Hematopoietic multipotent progenitor cell treated with erythropoietin and hydrocortisone succinate and interleukin-3 and kit ligand, for 8 days (in vitro differentiated cells): ENCODE measurements at places on chromosomes 11 and 22.
A peak's percentile ranks its signal among the peaks of the same experiment; 100 is the strongest.

DNA sequence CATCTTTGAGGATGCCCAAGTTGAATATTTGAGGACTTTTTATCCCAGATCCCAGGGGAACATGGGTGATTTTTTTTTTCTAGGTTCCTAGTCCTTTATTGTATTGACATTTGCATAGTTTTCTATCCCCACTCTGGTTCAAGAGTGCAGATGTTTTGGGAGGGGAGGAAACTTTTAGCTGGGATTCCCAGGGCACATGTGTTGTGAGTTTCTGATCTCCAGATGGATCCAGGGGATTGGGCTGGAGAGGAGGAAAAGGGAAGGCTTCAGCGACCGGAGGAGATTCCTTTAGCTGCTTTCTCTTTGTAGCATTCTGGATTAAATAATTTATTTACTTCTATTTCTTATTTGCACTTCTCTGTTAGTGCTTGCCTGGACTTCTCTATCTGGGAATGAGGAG is 14.7 kb upstream of the SORL1-AS1 start:
- no peak for DNase-seq

DNA sequence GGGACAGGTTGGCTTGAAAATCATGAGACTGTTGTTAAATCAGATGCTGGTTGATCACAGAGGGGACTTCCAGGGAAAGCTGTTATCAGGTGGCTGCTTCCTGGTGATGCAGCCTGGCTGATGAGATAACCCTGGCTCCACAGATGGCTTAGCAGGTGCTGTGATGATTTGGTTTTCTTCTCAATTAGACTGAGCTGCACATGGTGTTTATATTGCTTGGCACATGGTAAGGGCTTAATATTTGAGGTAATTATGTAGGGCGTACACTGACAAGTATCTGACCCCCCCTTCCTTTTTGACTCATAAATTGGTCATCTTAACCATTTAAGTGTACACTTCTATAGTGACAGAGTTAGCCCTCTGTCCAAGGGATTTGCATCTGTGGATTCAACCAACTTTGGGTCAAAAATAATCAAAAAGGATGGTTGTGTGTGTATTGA is 7.0 kb downstream of the RPS3 start:
- DNase-seq, result peak; percentile 90

- DNase-seq, result no peak
Measured at GRCh38 chr11:126216526-126217305, 5.1 kb downstream of the FAM118B start.

- DNase-seq, result no peak
Measured at GRCh38 chr11:104051778-104052177, 15.3 kb downstream of the DDI1 start.

DNA sequence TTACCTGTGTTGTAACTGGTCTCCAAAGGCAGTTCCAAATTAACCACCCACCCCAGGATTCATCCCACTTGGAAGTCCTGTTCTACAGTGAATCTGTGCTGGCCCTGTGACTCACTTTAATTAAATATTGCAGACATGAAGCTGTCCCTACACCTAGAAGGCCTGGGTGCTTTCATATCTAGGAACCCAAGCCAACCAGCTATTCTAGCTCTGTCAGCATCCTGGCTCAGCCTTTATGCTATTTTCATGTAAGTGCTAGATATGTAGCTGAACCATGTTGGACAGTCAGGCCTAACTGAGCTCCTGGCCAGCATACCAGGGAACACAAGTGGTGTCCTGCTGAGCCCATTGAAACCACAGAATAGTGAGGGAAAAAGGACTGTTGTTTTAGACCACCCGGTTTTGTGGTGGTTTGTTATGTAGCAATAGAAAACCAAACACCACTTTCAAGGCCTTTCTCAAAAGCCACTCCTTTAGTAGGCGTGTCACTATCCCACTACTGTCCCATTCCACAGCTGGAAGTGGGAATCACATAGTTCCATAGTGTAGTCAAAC is 30.3 kb downstream of the CNTF start:
- no peak for DNase-seq

GRCh38 chr11:113137713-113138529 is 176.5 kb upstream of the TTC12 start:
- no peak for DNase-seq

DNA sequence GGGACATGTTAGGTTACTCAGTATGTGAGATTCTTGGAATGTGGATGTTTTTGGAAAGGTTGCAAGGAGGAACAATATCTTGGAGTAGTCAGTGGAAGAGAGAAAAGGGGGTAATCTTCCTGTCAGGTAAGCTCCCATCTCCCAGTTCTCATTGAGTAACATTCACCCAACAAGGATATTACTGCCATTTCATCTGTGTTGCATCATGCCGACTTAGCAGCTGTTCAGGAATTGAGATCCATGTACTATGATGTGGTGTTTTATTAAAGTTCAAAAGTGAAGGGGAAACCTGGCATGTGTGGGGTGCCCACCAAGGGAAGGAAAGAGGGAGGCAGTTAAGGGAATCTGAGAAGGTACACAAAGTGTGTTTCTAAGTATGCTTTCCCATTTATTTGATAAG is 58.4 kb upstream of the RASSF10 start:
- no peak for DNase-seq

DNA sequence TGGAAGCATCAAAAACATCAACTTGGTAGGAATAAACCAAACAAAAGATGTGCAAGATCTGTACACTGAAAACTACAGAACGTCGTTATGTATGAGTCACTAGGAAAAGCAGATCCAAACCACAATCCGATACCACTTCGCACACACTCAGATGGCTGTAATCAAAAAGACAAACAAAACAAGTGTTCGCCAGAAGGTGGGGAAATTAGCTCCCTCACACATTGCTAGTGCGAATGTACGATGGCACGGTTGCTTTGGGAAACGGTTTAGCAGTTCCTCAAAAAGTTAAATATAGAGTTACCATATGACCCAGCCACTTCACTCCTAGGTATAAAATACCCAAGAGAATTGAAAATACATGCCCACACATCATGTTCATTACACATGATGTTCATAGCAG is 14.8 kb upstream of the CARD10 start:
- DNase-seq, result peak; percentile 77

DNA sequence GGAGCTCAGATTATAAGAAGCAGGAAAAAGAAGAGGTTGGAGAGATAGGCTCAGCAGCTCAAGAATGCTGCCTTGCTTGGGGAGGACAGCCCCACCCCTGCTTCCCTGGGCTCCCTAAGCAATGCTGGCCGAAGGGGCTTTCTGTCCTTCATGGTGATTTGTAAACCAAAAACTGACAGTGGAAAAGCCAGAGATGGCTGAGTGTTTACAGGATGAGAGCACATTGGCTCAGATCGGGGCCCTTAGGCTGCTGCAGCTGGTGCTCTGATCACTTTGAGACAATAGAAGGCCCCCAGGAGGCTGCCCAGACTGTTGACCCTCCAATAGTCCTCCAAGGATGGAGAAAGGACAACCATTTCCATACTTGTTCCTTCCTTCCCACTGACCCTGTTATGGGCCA is 28.8 kb upstream of the AMOTL1 start:
- DNase-seq, result no peak

DNA sequence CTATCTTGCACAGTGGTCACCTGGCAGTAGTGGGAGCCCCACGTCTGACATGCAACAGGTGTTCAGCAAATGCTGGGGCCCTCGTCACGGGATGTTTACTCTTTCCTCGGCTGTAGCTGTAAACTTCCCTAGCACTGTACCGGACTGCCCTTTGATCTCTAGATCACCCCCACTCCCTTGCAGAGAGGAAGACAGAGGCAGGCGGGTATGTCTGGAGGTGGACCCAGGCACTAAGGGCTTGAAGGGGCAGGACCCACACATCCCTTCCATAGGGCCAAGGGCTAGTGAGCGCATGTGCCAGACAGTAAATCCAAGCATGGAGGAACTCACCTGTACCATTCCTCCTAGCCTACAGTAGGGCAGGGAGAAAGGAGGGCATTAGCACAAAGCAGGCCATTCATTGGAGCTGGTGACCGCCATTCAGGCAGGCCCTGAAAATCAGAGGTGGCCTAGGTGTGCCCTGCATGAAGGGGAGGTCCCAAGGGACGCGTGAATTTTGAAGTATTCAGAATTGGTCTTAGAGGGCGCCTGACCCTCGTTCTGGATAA is 1.9 kb upstream of the SMTN start:
- no peak for DNase-seq

DNA sequence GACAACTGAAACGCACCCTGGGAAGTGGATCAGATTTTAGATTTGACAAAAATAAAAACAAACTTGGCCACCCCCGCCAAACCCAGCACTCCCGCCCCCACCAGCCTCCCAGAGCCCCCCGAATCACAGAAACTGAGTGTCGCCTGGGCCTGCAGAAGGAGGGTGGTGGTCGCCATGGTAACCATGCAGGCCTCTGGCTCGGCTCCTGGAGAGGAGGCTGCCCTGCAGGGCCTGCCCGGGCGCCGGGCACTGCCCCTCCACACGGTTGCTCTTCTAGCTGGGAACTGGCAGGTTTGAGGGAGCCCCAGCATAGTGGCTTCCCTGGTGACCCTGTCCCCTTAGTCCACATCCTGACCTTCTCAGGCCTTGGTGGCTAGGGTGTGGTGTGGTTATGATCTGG is 19.3 kb downstream of the CACNA1I start:
- DNase-seq, result no peak

- DNase-seq, result no peak
Measured at GRCh38 chr22:27113211-27113635, 455.8 kb downstream of the MIAT start.

DNA sequence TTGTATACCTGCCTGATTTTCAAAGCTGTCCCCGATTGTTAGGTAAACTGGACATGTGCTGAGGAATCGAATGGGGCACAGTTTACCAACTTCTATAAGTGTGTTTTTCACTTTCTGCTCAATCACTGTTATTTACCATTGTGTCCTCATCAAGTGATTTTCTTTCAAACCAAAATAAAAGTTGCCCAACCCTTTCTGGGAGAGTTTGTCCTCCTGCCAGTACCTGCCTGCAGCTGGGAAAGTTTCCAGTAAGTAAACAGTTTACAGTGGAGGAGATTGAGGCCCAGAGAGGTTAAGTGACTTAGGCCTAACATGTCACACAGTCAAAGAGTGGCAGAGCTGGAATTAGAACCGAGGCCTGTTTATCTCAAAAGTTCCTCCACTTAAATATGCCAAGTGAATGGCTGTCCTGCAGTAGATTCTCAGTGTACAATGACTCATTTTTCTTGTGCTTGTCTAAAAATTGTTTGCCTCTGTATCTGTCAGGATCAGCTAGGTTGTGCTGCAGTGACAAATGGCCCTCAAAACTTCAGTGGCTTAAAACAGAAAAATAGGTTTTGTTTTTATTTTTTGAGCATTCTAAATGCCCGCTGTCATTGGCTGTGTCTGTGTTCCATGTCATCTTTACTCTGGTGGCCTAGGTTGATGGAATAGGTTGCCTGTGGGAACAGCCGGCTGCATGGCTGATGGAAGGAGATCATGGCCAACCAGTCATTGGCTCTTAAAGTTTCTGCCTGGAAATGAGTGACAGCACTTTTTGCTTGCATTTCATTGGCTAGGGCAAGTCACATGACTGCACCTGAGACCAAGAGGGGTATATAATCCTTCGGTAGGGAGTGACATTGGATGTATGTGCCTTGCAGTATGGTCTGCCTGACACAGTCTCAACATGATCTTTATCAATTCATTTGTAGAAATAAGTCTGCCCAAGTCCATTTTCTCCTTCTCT is 61.8 kb upstream of the CRYBB3 start:
- DNase-seq, result peak; percentile 48

DNA sequence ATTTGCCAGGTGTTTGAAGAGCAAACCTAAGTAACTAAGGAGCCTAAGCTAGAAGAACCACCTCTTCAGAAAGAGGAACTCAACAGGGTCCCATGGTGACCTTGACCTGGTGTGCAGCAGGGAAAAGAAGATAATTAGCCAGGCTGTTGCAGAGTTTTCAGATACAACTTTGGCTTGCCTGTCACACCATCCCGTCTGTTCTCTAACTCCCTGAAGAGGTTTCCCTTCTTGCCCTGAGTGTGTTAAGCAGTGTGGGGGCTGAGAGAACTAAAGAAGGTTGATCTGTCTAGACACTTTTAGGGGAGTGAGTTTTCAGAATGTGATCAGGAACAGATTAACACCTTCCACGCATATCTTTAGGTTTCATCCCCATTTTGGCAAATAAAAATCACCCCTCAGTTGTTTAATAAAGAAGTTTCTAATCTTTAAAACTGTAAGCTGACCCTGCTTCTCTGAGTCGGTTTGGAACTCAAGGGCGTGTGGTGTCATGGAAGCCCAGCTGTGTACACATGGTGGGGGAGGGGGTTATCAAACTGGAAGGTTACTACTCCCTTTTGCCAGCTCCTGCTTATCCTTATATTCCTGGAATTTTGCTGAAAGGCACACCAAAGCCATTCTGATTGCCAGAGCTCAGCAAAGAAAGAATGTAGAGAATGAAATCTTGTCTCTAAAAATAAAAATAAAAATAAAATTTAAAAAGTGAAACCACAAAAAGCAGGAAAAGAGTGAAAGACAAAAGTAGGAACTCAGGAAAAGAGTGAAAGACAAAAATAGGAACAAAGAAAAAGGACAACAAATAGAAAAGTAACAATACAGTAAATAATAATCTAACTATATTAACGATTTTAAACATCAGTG is 70.2 kb downstream of the DBX1 start:
- peak; percentile 67 for DNase-seq

DNA sequence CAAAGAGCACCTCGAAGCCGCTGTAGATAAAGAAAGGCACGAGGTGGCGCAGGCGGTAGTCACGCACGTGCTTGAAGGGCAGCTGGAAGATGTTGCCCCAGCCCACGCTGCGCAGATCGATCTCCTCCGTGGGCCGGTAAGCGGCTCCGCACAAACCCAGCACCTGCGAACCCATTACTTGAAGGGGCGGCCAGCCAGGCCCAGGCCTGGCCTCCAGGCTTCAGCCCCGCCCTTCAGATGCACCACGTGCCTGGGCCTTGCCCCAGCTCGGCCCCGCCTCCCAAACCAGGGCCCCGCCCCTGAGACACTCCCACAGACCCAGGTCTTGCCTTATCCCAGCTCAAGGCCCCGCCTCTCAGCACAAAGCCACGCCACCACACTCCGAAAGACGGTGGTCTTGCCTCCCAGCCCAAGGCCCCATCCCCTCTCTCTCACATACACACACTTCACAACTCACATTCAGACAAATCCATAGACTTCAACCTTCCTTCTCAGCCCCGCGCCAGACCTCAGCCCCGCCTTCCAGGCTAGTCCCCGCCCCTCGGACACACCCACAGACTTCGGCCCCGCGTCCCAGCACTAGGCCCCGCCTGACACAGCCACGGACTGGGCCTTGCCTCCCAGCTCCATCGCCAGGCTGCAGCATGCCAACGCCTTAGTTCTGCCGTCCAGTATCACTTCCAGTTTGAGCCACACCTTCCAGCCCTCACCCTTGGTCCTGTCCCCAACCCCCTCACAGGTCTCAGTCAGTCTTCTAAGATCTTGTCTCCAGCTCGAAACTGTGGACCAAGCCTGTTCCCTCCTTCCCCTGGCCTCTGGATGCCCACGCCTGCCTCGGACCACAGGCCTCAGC is 7.0 kb downstream of the UNC93B1 start:
- peak; percentile 82 for DNase-seq

DNA sequence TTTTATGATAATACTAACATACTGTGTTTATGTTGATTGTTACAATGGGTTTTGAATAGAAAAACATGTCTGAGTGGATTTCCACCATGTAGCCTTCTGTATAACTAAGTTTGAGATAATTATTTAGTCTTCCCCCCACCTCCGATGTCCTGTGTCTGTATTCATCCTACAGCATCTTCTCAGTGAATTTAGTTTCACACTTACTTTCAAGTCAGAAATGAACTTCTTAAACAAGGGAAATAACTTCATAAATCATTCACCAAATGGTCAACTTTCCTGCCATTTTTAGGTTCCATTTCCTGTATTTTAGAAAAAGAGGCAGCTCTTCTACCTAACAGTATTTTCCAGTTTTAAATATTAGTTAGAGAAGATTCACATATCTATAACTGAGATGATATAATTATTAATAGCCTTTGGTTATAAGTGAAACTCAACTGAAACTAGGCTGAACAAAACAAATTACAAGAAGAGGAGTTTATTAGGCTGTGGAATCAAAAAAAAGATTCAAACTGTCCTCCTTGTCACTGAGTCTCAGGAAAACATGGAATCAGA is 3.5 kb downstream of the OR51B5 start:
- DNase-seq, result no peak
